Activated B cell treated with CpG ODN at 0.5 μM for 24 hours (primary cell): ENCODE measurements at places on chromosomes 3 and 15.

GRCh38 chr3:55440104-55440708, 46.9 kb downstream of the WNT5A start:
- no peak for DNase-seq

DNA sequence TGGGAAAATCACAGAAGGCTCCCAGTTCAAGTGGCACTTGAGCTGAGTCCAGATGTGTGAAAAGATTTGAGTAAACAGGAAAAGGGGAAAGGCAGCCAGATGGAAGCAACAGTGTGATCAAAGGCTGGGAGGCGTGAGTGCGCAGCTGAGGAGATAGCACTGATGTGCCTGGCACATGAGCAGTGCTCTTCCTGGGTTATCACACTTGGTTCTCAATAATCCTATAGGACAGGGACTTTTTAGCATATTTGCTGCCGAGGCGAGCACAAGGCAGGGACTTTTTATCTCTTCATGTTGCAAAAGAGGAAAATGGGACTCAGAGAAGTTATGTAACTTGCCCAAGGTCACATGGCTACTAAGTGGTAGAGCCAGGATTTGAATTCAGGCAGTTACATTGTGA, 39.6 kb downstream of the CORO2B start:
- DNase-seq, result no peak

DNA sequence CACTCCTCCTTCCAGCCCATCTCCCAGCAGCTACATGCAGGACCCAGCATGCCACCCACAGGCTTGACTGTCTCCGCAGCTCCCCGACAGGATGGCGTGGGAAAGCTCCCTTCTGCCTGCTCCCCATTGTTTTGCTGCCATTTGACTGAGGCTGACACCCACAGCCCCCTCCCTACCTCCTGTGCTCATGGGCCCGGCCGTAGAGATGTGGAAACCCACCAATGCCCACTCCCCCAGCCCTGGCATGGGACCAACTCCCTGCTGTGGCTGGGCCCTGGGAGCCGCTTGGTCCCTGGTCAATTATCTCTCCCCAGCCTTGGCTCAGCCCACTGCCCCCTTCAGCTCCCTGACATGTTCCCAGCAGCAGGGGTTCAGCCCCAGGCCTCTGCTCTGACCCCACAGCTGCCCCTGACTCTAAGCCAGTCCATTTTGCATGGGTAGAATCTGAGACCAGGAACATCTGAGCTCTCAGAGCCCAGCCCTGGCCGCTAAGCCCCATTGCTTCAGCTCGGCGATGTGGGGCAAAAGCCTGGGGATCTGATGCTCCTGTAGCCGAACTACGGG, 8.2 kb downstream of the C3orf22 start:
- DNase-seq, result peak; percentile 8

DNA sequence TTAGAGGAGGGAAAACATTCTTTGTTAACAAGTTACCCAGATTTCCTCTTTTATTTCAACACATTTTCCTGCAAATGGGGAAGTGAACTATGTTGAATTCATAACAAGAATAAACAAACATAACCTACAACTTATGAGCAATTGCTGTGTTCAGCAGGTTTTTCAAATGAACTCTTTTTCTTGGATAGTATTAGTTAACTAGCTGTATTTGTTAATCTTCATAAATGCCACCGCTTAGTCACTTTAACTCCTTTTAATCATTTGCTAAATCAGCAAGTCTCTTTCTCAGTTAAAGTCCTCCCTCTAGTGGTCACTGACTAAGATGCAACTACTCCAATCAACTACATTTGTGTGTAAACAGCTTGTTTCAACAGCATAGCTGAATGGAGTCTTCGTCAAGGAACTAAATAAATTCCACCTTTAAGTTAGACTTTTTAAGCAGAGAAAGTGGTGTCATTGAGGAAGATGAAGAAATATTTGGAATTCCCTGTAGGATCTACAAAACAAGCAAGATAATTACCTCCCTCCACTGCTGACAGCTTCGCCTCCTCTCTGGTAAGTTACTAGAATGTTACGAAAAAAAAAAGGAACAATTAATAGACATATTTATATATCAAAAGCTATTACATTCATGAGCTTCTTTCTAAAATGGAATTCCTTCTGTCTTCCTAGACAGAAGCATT, 1122.0 kb downstream of the ROBO1 start:
- DNase-seq, result no peak

DNA sequence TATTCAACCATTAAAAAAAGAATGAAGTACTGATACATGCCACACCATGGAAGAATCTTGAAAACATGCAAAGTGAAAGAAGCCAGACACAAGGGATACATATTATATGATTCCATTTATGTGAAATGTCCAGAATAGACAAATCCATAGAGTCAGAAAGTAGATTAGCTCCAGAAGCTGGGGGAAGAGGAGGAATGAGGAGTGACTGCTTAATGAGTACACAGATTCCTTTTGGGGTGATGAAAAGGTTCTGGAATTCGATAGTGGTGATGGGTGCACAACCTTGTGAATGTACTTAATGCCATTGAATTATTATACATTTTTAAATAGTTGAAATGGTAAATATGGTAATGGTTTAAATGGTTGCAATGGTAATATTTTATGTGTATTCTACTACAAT, 90.6 kb upstream of the SPATA12 start:
- no peak for DNase-seq
